CD4-positive, alpha-beta T cell treated with Interleukin-6 at 100 ng/mL for 8 hours (primary cell): ENCODE measurements at places on chromosomes 6 and 20.

- no peak for DNase-seq
Measured at GRCh38 chr6:97717086-97717485, 434.1 kb upstream of the MMS22L start.

DNA sequence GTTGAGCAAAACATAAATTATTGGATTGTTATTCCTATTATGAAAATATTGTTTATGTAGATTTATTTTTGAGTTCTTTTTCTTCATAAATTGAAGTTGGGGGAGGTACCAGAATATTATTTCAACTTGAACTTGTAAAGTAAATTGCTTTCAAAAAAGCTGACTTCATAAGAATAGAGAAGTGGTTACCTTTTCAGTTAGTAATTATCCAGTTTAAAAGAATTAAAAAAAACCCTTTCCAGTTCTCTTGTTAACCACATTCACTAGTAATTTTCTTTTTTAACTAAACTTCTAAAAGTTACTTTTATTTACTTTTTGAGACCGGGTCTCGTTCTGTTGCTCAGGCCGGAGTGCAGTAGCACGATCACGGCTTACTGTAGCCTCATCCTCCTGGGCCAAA is 124.3 kb downstream of the CDKAL1 start:
- no peak for DNase-seq

DNA sequence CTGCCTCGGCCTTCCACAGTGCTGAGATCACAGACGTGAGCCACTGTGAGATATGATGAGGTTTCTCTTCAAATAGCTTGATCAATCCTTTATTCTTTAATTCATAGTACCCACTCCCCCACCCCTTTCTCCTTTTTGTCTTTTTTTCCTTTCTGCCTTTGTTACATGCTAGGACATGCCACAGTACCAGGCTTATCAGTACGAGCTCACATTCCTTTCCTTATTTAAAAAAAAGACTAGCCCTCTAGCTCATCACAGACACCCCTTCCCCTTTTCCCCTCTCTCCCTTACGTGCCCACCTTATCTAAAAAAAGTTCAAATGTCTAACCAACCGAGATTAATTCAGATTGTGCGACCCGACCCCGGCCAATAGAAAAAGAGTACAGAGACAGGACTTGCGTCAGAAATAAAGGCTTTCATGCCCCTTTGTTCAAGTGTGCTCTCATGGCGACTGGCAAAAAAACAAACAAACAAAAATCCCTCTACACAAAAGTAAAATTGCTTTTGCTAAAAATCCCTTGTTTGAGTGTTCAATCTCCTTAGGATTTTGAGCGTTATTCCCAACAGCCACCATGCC is 49.2 kb downstream of the MRAP2 start:
- no peak for DNase-seq

GRCh38 chr6:124857746-124858145 is 104.5 kb upstream of the RNF217 start:
- DNase-seq: no peak

GRCh38 chr6:149965194-149966020 is 1.7 kb downstream of the ULBP1 start:
- DNase-seq: peak; percentile 24
